ENCODE measurements at places on chromosomes 3 and 15. TPM values are rescaled to one million over a fixed set of nuclear protein-coding genes. Genes with fewer than 3 reads are reported as not detected.

- H3K4me1 ChIP-seq, result no peaks in the 10 kb centered on the region
- no peak overlapping the region for H3K27ac ChIP-seq
- DNase-seq, result no peak
- H3K27me3 ChIP-seq, result no peaks in the 10 kb centered on the region
Observed at GRCh38 chr15:31128919-31129768, 27.6 kb upstream of the TRPM1 start.

DNA sequence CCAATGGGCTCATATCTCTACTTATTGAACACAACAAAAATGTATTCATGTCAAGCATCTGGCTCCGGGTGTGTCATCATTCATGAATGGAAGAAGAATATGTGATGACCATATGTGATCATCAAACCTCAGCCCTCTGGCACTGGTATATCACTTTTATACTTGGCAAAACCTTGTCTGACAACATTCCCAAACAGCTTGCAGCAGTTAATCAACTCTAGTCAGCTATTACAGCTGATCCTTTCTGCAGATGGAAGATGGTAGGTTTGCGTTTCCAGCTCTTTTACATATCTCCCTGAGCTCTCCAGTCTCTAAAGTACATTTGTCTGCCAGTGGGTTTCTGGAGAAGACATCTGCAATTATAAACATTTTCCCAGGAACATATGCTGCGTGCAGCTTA, 6.6 kb downstream of the PLSCR5 start:
- H3K36me3 ChIP-seq, result no peaks in the 10 kb centered on the region
- H3K27me3 ChIP-seq, result no peaks in the 10 kb centered on the region
- DNase-seq, result no peak
- H3K4me1 ChIP-seq, result no peaks in the 10 kb centered on the region
- H3K27ac ChIP-seq, result no peak overlapping the region

The RPL14 gene
- 145 TPM for total RNA-seq

- H3K4me1 ChIP-seq, result peaks cover 69% of the 10 kb centered on the region
- H3K36me3 ChIP-seq, result no peaks in the 10 kb centered on the region
- DNase-seq, result no peak
- peak overlapping the region; percentile 92 for H3K4me3 ChIP-seq
- peak overlapping the region; percentile 49 for H3K27ac ChIP-seq
- no peaks in the 10 kb centered on the region for H3K27me3 ChIP-seq
Observed at GRCh38 chr3:33437556-33438283, 2.5 kb downstream of the UBP1 start.

GRCh38 chr15:97036301-97036700, 705.8 kb downstream of the NR2F2 start:
- no peak overlapping the region for H3K27ac ChIP-seq
- no peaks in the 10 kb centered on the region for H3K36me3 ChIP-seq
- DNase-seq, result no peak
- no peaks in the 10 kb centered on the region for H3K27me3 ChIP-seq

The ASB14 gene
- total RNA-seq, result not detected
